ENCODE measurements at places on chromosomes 13 and 19.

GRCh38 chr19:18520848-18521691, 800 bp downstream of the ELL start:
- no peak for DNase-seq

DNA sequence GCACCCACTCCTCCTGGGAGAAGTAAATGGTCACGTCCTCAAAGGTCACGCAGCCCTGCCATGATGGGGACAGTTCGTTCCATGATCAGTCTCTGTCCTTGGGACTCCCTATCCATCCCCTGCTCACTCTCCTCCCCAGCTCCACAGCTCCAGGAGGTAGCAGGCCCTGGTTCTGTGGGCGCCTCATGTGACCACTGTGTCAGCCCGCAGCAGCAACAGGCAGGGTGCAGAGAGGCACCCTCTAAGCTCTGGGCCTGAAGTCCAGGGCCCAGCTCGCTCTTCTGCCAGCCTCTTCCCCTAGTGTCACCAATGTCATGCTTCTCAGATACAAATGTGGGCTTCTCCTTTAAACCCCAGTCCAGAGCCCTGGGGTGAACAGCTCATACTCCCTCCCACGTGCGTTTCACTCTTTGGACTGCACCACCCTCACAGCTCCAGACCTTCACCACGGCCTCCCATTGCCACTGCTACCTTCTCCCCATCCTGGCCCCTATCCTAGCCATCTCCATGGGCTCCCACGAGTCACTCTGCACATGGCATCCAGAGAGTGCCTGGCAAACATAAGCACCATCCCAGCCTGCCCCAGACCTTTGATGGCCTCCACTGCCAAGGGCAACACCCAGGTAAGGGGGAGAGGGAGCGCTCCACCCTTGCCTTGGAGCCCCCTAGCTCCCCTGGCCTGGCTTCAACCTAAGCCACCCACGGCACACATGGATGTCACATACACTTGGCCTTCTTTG, 2.9 kb downstream of the ZNF792 start:
- DNase-seq = no peak

GRCh38 chr19:46471811-46472543, 614 bp upstream of the PNMA8A start:
- DNase-seq = no peak

- no peak for DNase-seq
Measured at GRCh38 chr19:35514282-35514809, 897 bp upstream of the DMKN start.

DNA sequence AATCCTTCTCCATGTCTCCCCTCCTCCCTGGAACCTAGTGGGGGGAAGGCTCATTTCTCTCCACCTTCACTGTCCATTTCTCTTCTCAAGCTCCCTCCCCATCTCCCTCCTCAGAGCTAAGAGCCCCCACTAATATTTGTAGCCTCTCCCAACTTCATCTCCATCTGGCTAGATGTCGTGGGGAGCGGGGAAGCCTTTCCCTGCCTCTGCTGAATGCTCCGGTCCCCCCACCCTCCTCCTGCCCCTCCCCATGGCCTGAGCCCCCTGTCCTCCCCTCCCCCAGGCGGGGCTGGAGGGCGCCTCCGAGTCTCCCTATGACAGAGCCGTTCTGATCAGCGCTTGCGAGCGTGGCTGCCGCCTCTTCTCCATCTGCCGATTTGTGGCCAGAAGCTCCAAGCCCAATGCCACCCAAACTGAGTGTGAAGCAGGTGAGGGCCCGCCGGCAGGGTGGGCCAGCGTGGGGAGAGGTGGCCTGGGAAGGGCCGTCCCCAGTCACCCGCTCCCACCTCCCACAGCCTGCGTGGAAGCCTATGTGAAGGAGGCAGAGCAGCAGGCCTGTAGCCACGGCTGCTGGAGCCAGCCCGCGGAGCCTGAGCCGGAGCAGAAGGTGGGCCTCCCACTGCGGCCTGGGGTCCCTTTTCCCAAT, 1.0 kb downstream of the TMEM59L start:
- DNase-seq = no peak

GRCh38 chr13:66520511-66521355, 709.4 kb downstream of the PCDH9 start:
- no peak for DNase-seq

- no peak for DNase-seq
Measured at GRCh38 chr19:32624410-32624809, 43.4 kb downstream of the PDCD5 start.

DNA sequence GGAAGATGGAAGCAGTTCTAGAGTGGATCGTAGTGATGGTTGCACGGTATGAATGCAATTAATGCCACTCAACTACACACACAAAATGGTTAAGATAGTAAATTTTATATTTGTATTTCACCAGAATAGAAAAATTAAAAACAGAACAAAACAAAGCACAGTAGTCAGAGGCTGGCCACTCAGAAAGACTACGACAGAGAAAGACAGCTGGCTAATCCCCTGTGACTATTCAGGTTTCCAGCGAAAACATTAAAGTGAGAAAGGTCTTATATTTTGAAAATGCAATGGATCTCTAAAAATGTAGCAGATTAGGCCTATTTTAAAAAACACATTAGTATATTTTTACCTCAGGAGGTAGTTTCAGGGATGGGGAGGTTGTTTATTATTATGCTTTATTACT, 131.3 kb upstream of the POSTN start:
- DNase-seq = no peak

DNA sequence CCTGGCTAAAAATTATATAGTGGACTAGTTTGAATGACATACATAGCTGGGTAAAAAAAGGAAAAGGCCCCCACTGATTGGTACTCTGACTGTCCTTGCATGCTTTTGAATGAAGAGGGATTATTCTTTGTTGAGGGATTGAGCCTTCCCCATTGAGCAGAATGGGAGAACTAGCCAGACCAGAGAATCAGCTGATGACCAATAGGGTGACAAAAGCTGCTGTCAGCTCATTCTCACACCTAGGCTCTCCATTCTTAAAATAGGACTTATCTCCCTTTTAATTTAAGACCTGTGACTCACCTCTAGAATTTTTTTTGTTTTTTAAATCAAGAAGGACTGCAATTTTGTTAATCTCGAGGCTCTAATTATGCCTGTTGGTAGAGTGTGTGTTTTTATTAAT, 79.3 kb downstream of the CRYL1 start:
- no peak for DNase-seq

DNA sequence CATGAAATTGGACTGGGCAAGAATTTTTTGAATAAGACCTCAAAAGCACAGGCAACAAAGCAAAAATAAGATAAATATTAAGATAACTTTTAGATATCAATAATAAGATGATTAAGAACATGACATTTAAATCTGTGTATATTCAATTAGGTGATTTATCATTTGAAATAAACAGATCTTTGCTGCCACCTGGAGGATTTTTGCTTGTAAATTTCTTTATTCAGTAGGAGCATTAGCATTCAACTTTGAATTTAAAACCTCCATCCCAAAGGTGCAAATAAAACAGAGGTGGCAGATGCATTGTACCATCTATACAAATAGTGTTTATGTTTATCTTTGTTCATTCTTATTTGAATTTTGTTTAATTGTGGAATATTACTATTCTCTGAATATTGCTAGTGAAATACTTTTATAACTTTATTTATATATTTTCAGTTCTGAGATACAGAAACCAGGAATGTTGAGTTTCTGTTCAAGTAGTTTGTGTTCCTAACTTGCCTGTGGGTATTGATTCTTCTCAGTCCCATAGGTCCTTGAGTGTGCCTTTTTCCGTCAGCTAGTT, 20.9 kb downstream of the COG6 start:
- peak; percentile 36 for DNase-seq

DNA sequence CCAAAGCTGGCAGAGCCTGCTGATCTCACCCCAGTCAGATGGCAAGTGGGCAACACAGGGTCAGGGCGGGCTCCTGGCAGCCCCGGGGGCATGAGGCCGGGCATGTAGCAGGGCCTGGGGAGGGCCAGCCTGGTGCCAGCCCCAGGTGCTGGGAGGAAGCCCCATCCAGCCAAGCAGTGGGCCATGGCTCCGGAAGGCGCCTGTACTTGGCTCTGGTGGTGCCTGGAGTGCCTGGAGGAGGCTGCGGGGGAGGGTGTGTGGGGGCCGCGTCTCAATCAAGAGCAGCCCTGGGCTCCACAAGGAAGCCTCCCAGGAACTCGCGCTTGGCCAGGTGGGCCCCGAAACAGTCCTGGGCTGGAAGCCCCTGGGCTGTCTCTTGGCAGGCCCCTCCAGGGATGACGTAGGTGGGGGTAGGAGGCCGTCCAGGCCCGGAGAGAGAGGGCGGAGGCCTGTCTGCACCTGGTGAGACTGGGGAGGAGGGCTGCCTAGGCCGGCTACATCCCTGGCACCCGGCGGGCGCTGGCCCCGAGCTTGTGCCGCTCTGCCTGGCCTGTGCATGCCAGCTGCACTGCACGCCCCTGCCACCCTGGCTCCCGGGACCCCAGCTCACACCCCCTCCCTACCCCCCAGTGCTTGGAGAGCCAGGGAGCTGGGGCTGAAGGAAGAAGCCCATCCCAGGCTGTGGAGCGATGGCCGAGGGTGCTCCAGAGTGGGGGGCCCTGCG, 45.9 kb downstream of the COMP start:
- DNase-seq = no peak

GRCh38 chr19:4576016-4576933, 16.8 kb upstream of the SEMA6B start:
- peak; percentile 62 for DNase-seq

GRCh38 chr13:80116107-80116506, 224.8 kb downstream of the SPRY2 start:
- DNase-seq = no peak

DNA sequence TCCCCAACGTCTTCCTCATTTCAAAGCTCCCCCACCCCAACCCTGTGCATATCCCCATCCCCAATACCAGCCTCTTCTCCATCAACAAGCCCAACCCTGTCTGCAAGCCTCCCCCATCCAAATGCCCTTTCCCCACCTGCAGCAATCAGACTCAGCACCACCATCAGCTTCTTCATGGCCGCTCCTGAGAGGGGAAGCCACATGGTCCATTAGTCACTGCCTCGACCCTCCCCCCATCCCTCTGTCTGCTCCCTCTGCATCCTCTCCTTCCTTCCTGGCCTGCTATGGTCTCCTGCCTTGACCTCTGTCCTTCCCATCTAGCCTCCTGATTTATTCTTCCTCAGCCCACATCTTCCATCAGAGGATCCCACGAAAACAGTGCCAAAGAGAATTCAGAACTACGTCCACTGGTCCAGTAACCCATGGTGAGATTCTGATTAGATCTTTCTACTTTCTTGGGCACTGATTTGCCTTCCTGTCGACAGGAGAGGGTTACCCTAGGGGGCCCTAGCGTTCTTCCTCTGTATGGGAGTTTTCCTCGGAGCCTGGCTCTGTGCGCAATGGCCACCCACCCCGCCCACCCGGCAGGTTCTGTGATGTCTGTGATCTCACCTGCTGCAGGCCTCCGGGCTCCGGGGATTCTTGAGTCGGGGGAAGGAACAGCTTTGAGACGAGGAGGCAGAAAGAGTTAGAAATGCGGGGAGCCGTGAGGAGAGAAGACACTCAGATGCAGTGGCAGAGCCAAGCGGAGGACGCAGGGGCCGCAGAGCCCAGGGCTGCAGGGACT, 1.3 kb downstream of the KLK6 start:
- DNase-seq = no peak

DNA sequence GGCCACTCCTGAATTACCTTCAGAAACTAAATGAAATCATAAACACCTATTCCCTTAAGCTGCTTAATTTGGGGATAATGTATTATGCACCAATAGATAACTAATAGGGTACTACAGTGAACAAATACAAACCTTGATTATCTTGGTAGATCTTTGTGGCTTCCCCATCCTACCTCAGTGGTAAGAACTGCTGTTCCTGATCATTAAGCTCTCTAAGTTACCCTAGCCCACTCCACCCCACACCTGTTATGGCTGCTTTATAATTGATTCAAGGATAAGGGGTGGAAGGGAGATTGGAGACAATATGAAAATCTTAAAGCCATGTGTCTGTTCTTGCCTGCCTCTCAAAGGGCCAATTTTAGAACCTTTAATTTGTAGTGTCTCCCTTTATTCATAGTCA, 121.2 kb downstream of the LMO7 start:
- no peak for DNase-seq

DNA sequence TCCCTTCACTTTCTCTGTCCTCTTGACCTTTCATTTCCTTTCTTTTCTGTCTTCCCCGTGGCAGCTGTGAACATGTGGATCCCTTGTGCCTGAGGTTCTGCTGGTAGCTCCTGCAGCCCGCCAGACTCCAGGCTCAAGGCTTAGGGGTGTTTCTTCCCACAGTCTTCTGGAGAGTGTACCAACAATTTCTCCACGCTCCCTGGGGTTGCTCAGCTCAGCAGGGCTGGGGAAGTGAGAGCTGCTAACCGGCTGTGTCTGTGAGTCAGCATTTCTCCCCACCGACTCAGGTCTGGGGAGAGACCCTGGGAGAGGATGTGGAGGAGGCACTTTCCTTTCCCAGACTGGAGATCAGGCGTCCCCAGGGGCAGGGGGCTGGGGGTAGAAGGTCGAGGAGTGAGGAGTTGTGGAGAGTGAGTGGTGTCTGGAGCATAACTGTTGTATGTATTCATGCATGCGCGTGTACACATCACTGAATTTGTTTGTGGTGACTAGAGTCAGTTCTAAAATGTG, 193.6 kb downstream of the KCNRG start:
- no peak for DNase-seq

- DNase-seq = no peak
Measured at GRCh38 chr13:62850331-62850730, 1434.7 kb upstream of the PCDH20 start.

GRCh38 chr19:36244066-36244465, 29.2 kb downstream of the ZNF146 start:
- no peak for DNase-seq

- DNase-seq = no peak
Measured at GRCh38 chr19:45878043-45878794, 7.7 kb downstream of the IRF2BP1 start.

GRCh38 chr19:13665125-13665905, 99.0 kb upstream of the MRI1 start:
- DNase-seq = no peak

DNA sequence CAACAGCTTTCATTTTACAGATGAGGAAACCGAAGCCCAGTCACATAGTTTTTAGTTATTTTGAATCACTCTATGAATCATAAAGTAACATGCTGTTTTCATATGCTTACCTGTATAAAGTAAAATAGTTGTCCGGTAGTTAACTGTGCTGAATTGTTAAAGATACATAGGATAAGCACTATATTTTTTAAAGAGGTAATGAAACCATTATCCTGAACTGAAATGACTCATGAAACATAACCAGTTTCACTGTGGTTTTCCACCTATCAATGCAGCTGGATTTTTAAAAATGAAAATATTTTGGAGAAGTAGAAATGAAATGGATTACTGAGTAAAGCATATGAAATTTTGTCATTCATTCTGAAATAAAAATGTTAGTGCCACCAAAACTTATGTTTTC, 655.0 kb downstream of the OLFM4 start:
- no peak for DNase-seq

GRCh38 chr13:113105032-113105920, at the start of gene F7:
Gene F7 (plus strand): TSS chr13:113105791. CDS start chr13:113105842, 51 bp downstream.
- DNase-seq = no peak

Measured in activated CD4-positive, alpha-beta T cell treated with anti-CD3 and anti-CD28 coated beads, Interleukin-2, Interleukin-4, amounts not matched to agents 100 ng/mL and 50 ng/mL, durations not matched to agents 16 hours and 8 hours (primary cell).